ENCODE measurements at places on chromosomes 2 and 18. TPM values are rescaled to one million over a fixed set of nuclear protein-coding genes. Genes with fewer than 3 reads are reported as not detected.

Gene IFIH1
- 44.1 TPM for total RNA-seq

Gene RABL2A
- total RNA-seq: 28.9 TPM

Gene PRKAG3
- total RNA-seq: not detected

Gene GRB14
- 4.6 TPM for total RNA-seq

Gene FKBP7
- total RNA-seq: 10.5 TPM

Gene TLX2
- total RNA-seq: not detected

Data from lower lobe of right lung (tissue), 2 donors.